ENCODE measurements at places on chromosomes 1 and 21. TPM values are rescaled to one million over a fixed set of nuclear protein-coding genes. Genes with fewer than 3 reads are reported as not detected.

Gene HJV
- 153 TPM for total RNA-seq

- DNase-seq, result no peak
- H3K4me3 ChIP-seq, result no peak overlapping the region
- no peaks in the 10 kb centered on the region for H3K4me1 ChIP-seq
- no peaks in the 10 kb centered on the region for H3K36me3 ChIP-seq
- no peak overlapping the region for H3K27ac ChIP-seq
Measured at GRCh38 chr1:53462769-53463501, 3.7 kb downstream of the DMRTB1 start.

Gene ANXA9
- total RNA-seq, result 7.7 TPM

- DNase-seq, result no peak
- no peaks in the 10 kb centered on the region for H3K36me3 ChIP-seq
- no peak overlapping the region for H3K27ac ChIP-seq
Measured at GRCh38 chr1:76230842-76231281, 156.3 kb downstream of the ST6GALNAC3 start.

DNA sequence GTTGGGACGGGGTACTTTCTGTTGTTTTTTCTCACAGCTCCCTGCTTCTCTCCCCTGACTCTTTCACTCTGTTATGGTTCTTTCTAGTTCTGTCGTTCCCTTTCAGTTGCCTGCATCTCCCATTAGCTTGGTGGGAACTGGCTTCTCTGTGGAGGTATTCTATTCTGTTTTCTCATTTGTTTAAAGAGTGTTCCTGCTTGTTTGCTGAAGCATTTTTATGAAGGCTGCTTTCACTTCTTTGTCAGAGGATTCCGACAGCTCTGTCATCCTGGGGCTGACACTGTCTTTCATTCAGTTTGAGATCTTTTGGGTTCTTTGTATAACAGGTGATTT lies 96.0 kb upstream of the COL6A1 start:
- DNase-seq, result no peak
- no peaks in the 10 kb centered on the region for H3K36me3 ChIP-seq
- peaks cover 41% of the 10 kb centered on the region for H3K4me1 ChIP-seq
- no peaks in the 10 kb centered on the region for H3K27me3 ChIP-seq

- H3K27me3 ChIP-seq, result no peaks in the 10 kb centered on the region
Measured at GRCh38 chr21:43305811-43306311, 121.1 kb downstream of the SIK1 start.

DNA sequence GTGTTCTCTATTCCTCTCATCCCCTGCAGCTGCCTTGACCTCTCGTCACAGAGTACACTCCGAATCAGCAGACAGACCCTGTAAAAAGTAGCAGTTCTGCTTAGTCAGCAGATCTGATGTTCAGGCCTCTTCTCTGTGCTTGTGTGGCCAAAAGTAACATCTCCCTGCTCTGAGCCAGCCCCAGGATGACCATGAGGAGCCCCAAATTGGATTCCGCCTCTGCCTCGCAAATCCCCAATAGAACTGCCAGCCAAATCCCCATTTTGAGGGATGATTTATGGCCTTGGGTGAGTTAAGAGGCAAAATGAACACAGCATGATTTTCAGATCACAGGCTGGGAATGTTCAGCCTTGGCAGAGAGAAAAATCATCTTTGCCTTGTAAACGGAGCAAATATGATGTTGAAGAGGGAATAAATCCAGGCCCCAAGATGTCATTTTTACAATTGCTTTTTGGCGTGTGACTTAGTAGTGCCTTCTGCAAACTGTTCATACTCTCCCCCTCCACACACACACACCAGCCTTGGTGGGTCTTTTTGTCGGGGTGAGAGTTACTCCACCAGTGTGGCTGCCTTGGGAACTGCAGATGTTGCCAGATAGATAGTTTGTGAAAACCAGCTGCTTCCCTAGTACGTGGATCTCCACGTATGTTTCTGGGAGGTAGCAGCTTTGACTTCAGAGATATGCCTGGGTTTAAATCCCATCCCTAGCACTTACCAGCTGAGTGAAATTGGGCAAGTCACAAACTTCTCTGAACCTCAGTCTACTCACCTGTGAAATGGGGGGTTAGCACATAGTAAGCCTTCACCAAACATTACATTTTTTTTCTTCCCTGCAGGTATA lies 77.8 kb downstream of the MAN1C1 start:
- H3K36me3 ChIP-seq, result no peaks in the 10 kb centered on the region
- no peak for DNase-seq
- H3K27ac ChIP-seq, result peak overlapping the region; percentile 76
- no peaks in the 10 kb centered on the region for H3K27me3 ChIP-seq
- peaks cover 57% of the 10 kb centered on the region for H3K4me1 ChIP-seq

- H3K36me3 ChIP-seq, result no peaks in the 10 kb centered on the region
- DNase-seq, result no peak
- H3K27ac ChIP-seq, result no peak overlapping the region
- H3K4me3 ChIP-seq, result no peak overlapping the region
Measured at GRCh38 chr1:218182455-218182854, 102.6 kb upstream of the RRP15 start.

Gene LRRC71
- not detected for total RNA-seq

GRCh38 chr1:94731891-94732290 lies 88.3 kb upstream of the SLC44A3 start:
- H3K27ac ChIP-seq, result no peak overlapping the region
- no peak overlapping the region for H3K4me3 ChIP-seq
- DNase-seq, result no peak
- no peaks in the 10 kb centered on the region for H3K27me3 ChIP-seq
- no peaks in the 10 kb centered on the region for H3K4me1 ChIP-seq
- H3K36me3 ChIP-seq, result no peaks in the 10 kb centered on the region

DNA sequence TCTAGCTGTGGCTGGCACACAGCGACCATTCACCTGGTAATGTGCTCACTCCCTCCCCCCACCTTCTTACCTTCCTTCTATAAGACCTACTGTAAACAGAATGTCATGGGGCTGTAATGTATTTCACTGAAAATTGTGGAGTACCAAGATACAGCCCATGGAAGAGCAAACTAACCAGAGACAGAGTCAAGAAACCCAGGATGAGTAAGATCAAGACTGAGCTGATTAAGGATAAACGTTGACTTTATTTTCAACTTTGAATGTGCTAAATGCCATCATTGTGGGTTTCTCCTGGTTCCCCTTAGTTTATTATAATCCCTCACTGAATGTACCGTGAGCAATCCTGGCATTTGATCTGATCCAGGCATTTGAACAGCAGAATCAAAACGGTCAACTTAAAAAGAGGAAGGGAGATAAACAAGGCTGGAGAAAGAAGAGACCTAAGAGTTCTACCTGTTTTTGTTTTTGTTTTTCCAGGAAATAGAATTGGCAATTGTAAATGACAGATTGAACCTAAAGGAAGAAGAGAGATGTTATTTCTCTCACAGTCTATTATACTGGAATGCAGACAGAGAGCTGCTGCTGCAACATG lies 16.1 kb upstream of the ATP1B1 start:
- peaks cover 3% of the 10 kb centered on the region for H3K4me1 ChIP-seq
- no peak overlapping the region for H3K27ac ChIP-seq
- H3K4me3 ChIP-seq, result no peak overlapping the region
- H3K36me3 ChIP-seq, result no peaks in the 10 kb centered on the region
- no peak for DNase-seq

Gene FABP3
- 3,211 TPM for total RNA-seq

Data from right atrium auricular region (tissue), 2 donors.